ENCODE measurements at places on chromosomes 3 and 15.

- DNase-seq, result no peak
These were observed 15.6 kb downstream of the MEX3B start for GRCh38 chr15:82030176-82030575.

DNA sequence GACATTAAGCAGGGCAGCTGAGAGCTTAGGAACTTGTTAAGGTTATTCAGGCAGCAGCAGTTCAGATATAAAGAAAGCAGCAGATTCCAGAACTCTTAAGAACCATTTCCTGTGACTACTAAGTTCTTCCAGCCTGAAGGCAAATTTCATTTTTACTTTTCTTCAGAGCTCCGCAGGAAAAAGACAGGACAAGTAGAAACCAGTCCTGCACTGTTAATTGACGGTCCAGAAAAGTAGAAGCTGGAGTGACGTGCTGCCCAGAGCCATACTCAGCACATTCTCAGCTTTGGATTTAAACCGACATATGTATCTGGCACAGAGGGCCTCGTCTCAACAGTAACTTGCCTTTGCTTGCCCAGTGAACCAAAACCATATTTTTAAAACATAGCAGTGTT lies 219.4 kb upstream of the STRIT1 start:
- DNase-seq, result no peak

DNA sequence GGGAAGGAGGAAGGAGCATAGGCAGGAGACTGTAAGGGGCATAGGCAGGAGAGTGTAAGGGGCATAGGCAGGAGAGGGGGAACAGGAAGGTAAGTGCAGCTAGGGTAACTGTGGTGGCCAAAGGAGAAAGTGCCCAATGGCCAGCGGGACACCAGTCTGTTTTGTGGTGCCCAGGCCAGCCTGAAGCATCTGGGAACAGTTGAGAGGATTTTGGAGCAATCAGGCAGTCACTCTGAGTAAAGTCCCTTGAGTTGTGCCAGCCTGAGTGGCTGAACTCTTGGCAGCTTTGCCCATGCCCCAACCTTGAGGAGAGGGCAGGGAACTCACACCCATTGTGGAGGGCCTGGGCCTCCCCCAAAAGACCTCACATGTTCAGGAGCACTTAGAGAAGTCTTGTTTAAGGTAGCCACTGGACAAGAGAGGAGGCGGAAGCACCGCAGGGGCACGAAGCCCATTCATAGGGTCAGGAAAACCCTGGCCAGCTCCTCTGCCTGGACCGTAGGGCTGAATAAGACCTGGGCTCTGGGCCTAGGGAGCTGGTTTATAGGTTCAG lies 3.5 kb upstream of the TGM5 start:
- no peak for DNase-seq

- DNase-seq, result no peak
These were observed 202.2 kb downstream of the KLF13 start for GRCh38 chr15:31528846-31529245.

GRCh38 chr3:46299608-46300460 lies 54.1 kb upstream of the CCR2 start:
- no peak for DNase-seq

- DNase-seq, result no peak
These were observed 2.1 kb downstream of the AMIGO3 start for GRCh38 chr3:49717211-49717958.

DNA sequence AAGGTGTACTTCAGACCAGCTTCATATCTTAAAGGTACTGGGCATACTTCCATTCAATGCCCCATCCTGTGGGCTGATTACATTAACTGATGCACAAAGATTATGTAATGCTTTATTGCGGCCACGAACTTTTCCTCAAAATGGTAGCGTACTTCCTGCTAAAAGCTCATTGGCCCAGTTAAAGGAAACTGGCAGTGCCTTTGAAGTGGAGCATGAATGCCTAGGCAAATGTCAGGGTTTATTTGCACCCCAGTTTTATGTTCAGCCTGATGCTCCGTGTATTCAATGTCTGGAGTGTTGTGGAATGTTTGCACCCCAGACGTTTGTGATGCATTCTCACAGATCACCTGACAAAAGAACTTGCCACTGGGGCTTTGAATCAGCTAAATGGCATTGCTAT lies 3.4 kb downstream of the SKIL start:
- no peak for DNase-seq

GRCh38 chr3:12782172-12782815 lies 14.2 kb upstream of the CAND2 start:
- DNase-seq, result no peak

- no peak for DNase-seq
These were observed 92.4 kb downstream of the KBTBD8 start for GRCh38 chr3:67090474-67090873.

- no peak for DNase-seq
These were observed 128.4 kb downstream of the ASB7 start for GRCh38 chr15:100730655-100731266.

GRCh38 chr3:187957582-187957981 lies 196.4 kb upstream of the LPP start:
- DNase-seq, result no peak

GRCh38 chr3:182135056-182135455 lies 423.3 kb downstream of the SOX2 start:
- no peak for DNase-seq

GRCh38 chr3:39911465-39912309 lies 102.3 kb downstream of the MYRIP start:
- no peak for DNase-seq
